ENCODE measurements at places on chromosomes 2 and 18. TPM values are rescaled to one million over a fixed set of nuclear protein-coding genes. Genes with fewer than 3 reads are reported as not detected.

- DNase-seq = no peak
Observed at GRCh38 chr2:209463226-209463625, 39.4 kb downstream of the MAP2 start.

Gene MRPS9
- 48.0 TPM for polyA plus RNA-seq

- DNase-seq = no peak
Observed at GRCh38 chr2:150462770-150463169, 24.7 kb downstream of the RND3 start.

GRCh38 chr2:155377931-155378444, 679.5 kb downstream of the KCNJ3 start:
- no peak for DNase-seq

Gene UXS1
- polyA plus RNA-seq = 72.5 TPM

Gene BUB1
- polyA plus RNA-seq = 24.1 TPM

DNA sequence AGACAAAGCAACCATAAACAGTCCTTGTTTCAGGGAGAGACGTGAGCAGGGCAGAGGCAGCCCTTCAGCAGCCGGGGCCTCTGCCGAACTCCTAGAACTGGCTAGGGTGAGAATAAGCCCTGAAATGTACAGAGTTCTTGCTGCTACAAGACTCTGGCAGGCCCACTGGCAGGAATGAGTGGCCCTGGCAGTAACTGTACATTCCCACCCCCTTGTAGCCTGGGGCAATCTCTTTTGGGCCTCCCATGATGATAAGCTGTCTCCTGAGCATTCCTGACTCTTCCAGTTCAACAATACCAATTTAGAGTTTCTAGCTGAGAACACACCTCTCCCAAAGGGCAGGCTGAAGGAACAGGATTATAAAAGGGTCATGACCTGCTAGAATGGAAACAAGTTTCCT, 54.3 kb downstream of the HAUS1 start:
- no peak for DNase-seq

- no peak for DNase-seq
Observed at GRCh38 chr2:6139916-6140315, 447.7 kb downstream of the SOX11 start.

Gene MEP1B
- polyA plus RNA-seq = 0.64 TPM

Gene SLC5A7
- 0.53 TPM for polyA plus RNA-seq

DNA sequence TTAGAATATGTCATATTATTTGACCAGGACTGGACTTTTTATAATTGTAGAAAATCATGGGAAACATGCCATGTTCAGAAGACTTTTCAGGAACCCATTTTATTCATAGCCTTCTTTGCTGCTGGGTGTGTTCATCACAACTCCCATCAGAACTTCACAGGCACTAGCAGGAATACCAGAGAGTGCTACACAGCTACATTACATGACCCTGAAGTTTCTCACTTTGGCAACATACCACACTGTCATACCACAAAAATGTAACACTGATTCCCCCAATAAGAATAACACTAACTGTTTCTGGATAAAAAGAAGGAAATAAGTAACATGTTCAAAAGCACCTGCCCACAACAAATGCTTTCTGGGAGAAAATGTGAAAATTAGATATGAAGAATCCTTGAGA, 405.4 kb downstream of the CDH2 start:
- no peak for DNase-seq

DNA sequence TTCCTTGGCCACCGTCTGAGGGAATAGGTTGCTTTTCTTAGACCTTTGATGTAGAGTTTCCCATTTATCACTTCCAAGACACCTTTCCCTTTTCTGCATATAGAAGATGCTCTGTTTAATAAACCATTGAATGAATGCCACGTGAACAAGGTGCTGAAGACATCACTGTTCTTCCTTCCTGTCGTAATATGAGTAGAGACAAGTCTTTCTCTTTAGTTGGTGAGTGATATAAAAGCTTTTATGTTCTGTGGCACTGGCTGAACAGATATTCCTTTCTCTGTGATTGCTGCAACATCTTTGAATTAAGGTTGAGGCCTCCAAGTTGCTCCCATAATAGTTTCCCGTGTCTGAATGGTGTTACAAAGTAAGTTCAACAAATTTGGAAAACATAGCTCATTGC, 38.7 kb downstream of the TTC39C start:
- no peak for DNase-seq

DNA sequence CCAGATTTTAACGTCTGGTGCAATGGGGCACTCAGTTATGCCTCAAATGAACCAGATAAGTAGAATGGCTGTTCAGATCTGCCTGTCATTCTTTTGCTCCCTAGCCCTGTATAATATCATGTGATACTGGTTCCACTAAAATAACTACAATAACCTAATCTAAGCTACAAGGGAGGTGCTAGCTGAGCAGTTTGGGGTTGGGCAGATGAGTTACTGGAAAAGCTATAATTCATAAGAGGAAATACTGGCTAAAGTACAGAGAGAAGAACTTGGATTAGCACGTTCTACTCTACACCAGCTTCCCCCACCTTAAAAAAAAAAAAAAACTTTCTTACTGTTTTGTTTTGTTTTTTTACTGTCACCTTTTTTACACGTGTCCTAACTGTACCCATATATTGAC, 183.3 kb upstream of the NRP2 start:
- no peak for DNase-seq

GRCh38 chr2:71798266-71799012, 345.1 kb downstream of the DYSF start:
- no peak for DNase-seq

GRCh38 chr2:138485019-138485418, 16.6 kb upstream of the SPOPL start:
- DNase-seq = no peak

Gene NOSTRIN
- polyA plus RNA-seq = 30.6 TPM

GRCh38 chr18:65091744-65092329, 659.0 kb upstream of the CDH7 start:
- peak; percentile 10 for DNase-seq

- DNase-seq = no peak
Observed at GRCh38 chr2:144152817-144153271, 367.1 kb downstream of the ZEB2 start.

DNA sequence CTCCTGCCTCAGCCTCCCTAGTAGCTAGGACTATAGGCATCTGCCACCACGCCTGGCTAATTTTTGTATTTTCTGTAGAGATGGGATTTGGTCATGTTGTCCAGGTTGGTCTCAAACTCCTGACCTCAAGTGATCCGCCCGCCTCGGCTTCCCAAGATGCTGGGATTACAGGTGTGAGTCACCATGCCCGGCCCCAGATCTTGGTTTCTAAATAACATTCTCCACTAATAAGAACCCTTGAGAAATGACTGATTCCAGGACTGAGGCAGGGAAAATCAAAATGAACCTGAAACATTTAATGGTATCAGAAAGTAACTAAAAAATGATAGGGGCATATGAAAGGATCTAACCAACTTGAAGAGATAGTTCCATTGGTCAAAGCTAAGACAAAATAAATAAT, 34.0 kb downstream of the BMPR2 start:
- no peak for DNase-seq

DNA sequence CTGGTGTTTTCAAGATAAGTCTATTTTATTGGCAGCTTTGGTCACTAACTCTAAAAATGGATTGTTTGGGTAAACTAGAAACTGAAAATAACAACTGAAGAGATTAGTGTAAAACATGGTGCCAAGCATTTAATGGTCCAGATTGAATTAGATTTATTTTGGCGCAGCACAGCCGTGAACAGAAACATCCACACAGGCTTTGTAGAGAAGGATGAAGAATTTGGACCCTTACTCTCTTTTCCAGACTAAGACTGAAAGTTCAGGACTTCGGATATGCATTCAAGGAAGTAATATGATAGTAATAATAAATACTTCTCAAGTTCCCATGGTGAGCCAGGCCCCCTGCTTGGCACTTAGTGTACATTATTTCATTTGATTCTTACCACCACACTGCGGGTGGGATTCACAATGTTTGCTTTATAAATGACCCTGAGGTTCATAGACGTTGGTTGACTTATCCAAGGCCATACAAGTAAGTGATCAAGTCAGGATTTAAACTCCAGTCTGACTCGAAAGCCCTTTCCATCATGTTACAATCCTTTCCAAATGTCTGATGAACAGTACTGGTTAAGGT, 54.2 kb upstream of the ITGB6 start:
- no peak for DNase-seq

- no peak for DNase-seq
Observed at GRCh38 chr18:54776282-54776977, 51.8 kb upstream of the RAB27B start.

DNA sequence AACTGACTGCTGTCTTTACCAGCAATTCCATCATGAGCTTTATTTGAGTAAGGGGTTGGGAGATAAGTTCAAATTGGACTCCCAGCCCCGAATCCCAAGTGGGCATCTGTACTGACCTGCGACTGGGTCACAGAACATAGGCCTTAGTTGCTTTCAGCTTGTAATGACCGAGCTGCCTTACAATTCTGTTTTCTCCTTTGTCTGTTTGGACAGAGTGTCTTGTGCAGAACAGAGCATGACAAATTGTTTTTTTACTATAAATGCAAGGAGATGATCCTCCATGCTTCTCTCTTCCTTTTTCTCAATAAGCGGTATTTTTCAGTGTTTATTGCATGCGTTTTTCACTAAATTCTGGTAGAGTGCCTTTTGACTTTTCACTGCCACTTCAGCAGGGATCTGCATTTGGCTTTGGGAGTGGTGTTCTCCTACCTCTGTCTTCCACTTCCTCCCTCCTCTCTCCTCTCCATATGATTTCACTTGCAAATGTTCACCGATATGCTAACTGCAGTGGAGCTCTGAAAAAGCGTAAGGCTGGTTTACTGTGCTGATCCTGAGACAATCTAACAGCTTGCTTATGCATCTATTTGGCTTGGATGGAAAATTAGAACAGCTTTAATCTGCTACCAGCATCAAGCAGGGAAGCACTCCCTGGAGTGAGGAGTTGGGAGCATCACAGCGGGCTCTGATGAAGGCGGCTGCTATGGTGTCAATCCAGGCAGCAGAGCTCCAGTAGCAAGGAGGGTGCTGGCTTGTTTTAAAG, 158.8 kb upstream of the SMIM21 start:
- no peak for DNase-seq

DNA sequence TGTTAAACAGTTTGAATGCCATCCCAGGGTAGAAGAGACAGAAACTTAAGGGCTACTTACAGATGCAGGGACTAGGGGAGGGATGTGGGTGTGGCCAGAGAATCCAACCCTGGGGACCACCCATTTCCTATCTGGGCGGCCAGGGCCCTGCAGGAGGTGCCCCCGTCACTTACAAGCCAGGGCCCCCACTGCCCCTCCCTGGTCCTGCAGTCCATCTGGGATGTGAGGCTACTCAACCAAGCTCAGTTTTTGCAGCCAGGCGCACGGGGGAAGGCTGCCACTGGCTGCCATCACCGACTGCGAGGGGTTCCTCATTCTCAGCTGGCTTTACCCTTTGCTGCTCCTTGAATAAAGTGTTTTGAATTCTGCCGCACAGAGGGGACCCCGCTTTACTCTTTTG, 42.1 kb downstream of the RRM2 start:
- DNase-seq = no peak

Data from renal pelvis (tissue), 12 donors.